ENCODE measurements at places on chromosomes 11 and 22.

DNA sequence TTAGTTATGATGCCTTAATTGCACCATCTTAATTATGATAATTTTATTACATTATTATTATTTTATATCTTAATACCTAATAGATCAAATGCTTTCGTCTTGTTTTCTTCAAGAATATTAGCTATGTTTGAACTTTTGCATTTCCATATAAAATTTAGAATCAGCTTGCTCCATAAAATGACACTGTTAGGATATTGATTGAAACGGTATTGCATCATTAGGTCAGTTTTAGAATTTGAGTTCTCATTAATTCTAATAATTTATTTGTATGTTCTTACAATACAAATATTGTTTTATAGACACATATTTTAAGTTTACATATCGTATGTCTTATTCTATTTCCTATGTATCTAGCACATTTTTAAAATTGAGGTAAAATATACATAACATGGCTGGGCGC lies 6.7 kb downstream of the CFAP68 start:
- no peak for DNase-seq

DNA sequence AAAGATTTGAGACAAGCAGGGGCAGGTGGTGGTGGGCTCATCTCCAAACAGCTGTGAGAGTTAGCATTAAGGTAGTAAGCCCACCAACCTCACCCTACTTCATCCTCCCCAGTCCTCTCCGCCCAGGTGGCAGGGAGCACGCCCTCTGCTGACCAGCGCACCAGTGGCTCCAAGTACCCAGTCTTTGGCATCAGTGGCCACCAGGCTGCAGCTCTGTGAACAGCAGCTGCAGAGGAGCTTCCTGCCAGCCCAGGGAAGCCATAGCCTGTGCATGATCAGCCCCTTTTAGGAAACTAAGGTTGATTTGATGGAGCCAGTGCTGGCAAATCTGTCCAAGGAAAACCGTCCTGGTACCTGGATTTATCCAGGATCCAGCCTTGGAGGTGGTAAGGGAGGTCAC lies 21.7 kb downstream of the CAVIN3 start:
- DNase-seq = no peak

GRCh38 chr22:28029201-28029948 lies 110.3 kb upstream of the PITPNB start:
- no peak for DNase-seq

DNA sequence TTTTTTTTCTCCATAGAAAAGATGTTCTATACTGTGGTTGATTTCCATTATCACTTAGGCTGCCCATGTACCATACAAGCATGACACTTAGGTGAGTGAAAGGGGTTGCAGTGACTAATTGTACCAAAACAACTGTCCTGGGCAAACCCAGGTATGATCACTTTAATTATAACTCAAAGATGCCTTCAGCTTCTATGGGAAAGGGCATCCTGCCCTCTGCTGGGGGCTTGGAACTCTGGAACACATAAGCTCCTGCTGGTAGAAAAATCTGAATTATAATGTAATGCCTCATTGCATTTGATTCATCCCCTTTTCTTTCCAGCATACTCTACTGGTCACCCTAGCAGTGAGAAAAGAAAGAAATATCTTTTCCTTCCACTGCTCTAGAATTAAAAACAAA lies 206.3 kb downstream of the DDX10 start:
- DNase-seq = no peak

- DNase-seq = no peak
Measured at GRCh38 chr11:106286881-106287504, 209.5 kb downstream of the AASDHPPT start.

GRCh38 chr11:30786256-30787110 lies 200.3 kb upstream of the MPPED2 start:
- DNase-seq = no peak

DNA sequence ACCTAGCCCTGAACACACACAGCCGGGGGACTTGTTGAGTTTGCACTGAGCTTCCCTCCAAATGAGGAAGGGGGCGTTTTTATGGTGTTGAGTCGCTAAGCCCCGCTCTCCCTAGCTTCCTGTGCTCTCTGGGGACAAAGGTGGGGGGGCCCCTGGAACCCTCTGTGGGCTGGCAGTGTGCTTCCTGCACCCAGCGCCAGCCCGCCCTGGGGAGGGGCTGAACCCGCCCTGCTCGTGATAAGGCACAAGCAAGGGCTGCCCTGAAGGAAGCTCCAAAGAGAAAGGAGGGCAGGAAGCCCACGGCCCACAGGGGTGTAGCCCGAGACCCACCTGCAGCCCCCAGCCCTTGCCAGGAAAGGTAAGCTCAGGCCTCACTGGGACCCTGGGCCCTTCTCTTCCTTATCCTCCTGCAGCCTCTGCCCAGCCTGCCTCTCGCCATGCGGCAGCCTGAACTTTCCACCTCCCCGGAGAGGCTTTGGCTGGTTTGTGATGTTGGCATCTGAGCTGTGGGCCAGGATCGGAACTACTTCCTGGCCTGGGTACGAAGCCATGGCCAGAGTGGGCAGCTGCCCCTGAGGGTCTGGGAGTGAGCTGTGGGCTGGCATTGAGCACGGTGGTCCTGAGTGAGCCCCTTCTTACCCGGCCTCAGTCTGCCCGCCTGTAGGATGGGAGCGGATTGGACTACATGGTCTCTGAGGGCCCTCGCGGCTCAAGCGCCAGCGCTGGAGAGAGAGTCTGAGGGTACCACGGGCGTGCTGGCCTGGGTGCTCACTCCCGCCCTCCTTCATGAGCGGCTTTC lies at the start of gene FERMT3:
TSS of gene FERMT3 (plus strand) at position 265 of the 799 bp plus-strand sequence. CDS start 644 bp downstream, outside the sequence.
- DNase-seq = no peak

DNA sequence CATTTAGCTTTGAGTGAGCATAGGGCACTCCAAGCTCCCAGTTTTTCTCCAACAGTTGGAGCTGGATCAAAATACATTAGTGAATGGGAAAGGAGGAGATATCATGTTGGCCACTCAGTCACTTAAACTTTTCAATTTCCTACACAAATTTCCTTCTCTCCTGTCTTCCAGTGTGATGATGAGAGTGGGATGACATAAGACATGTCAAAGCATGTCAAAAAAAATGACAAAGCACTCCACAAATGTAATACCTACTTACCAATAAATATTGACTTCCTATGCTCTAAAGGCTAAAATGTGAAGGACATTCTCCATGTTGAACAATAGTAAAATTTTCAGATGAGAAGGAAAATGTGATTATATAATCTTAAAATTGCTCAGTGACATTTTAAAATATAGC lies 1.5 kb upstream of the GRM5 start:
- DNase-seq = no peak

DNA sequence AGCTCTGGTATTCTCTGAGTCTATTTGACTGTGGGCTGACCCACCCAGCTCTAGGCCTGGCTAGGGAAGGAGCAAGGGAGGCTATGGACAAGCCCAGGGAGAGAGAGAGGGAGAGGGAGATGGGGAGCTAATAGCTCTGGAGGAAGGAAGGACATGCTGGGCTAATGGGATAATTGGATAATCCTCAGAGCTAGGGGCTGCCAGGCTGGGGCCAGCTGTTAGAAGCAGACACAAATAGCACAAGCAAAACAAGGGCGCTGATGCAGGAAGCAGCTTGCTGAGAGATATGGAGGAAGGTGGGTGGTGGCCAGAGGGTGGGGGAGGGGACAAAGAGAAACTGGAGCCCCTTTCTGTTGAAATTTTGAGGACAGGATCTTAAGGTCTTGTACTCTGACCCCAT lies 23.2 kb downstream of the ADORA2A start:
- no peak for DNase-seq

DNA sequence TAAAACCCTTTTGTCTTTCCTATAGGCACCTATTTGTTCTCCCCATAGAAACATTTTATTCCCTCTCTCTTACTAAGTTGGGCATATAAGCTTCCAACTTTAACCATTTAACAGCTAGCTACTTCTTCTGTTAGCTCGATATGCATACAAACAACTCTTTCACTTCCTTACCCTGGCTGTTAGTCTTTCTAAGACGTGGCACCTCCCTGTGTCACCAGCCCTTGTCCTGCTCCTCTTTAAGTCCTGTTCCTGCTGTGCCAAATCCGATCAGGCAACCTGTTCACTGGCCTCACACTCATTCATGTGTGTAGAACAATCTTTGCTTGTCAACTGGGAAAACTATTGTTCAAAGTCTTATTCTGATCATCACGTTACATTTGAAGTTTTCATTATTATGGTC lies 1376.1 kb upstream of the TENM4 start:
- DNase-seq = no peak

GRCh38 chr11:32829157-32829679 lies 509 bp upstream of the PRRG4 start:
- DNase-seq = no peak

DNA sequence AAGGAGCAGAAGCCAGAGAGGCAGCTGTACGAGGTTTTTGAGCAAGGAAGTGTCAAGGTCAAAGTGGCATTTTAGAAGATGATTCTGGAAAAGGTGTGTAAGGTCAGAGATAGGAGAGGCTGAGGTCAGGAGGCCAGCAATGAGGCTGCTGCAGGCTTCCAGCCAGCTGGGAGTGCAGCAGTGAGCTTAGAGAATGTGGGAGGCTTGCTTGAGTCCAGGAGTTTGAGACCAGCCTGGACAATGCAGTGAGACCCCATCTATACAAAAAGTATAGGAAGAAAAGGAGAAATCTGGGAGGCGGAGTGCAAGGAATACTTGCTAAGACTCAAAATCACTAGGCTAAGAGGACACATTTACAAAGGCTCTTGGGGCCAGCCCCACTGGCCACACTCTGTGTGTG lies 96.5 kb downstream of the GRIK4 start:
- DNase-seq = no peak

- DNase-seq = no peak
Measured at GRCh38 chr11:100637706-100638105, 49.4 kb upstream of the ARHGAP42 start.

- no peak for DNase-seq
Measured at GRCh38 chr22:46147471-46148267, 2.7 kb upstream of the PPARA start.

- no peak for DNase-seq
Measured at GRCh38 chr11:84316866-84317555, 1030.8 kb upstream of the CCDC90B start.

GRCh38 chr22:43118953-43119458 lies 8.5 kb downstream of the BIK start:
- DNase-seq = no peak

DNA sequence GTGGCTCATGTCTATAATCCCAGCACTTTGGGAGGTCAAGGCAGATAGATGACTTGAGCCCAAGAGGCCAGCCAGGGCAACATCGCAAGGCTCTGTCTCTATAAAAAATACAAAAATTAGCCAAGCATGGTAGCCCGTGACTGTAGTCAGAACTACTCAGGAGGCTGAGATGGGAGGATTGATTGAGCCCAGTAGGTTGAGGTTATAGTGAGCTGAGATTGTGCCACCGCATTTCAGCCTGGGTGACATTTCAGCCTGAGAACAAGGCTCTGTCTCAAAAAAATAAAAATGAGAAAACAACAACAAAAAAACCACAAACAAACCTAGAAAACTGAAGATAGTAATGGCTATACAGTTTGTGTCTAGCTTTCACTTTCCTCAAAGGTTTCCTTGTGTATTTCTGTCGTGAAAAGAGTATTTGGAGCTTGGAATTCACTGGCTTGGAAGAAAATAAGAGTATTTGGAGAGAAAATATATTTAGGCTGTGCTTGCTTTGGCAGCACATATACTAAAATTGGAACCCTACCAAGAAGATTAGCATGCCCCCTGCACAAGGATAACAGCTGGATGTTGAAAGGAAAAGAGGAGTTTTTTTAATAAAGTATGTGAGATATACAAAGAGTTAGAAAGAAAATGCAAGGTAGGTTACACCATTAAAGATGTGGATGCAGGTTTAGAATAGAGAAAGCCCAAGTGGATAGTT lies 3.9 kb upstream of the BIRC3 start:
- DNase-seq = no peak

- DNase-seq = no peak
Measured at GRCh38 chr22:31869739-31870138, 74.6 kb upstream of the YWHAH start.

GRCh38 chr22:19398206-19398605 lies 33.3 kb downstream of the HIRA start:
- no peak for DNase-seq

GRCh38 chr22:44488354-44488753 lies 9.7 kb downstream of the RTL6 start:
- DNase-seq = no peak

DNA sequence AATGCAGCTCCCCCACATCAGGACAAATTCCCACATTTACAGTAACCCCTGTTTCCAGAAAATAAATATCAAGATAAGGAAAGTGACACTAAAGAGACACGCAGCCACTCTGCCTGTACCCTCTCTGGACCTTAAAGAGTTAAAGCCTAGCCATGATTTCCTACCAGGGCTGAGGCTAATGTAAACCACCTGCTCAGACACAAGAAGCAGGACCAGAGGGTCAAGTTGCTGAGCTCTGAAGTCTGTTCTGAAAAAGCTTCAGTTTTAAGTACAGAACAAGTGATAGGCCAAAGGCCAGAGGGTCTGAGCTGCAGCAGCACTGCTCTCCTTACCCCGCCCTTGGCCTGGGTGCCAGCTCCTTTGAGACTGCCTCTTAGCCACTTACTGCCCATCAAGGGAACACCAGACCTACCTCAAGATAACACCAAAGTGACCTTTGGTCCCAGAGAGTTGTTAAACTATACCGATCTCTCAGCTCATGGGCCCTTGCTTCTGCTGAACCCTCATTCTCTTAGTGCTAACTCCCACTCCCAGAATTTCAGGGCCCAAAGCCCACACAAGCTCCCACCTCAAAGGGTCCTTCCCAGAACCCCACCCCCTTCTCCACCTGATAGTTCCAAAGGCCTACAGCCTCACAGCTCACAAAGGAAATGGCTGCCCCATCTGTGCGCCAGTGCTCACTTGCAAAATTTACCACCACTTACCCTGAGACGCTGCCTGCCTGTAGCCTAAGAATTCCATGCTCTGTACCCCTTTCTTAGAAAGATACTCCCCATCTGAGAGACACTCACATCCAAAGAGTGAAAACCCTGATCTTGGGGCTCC lies 40.5 kb downstream of the IL18BP start:
- DNase-seq = no peak

- DNase-seq = no peak
Measured at GRCh38 chr22:19948057-19948760, 6.6 kb upstream of the TXNRD2 start.

Measured in stimulated activated CD4-positive, alpha-beta T cell treated with anti-CD3 and anti-CD28 coated beads, TNF-alpha, amount 100 ng/mL, for 48 hours (primary cell).